Hematopoietic multipotent progenitor cell (in vitro differentiated cells): ENCODE measurements at places on chromosomes 16 and 17.

DNA sequence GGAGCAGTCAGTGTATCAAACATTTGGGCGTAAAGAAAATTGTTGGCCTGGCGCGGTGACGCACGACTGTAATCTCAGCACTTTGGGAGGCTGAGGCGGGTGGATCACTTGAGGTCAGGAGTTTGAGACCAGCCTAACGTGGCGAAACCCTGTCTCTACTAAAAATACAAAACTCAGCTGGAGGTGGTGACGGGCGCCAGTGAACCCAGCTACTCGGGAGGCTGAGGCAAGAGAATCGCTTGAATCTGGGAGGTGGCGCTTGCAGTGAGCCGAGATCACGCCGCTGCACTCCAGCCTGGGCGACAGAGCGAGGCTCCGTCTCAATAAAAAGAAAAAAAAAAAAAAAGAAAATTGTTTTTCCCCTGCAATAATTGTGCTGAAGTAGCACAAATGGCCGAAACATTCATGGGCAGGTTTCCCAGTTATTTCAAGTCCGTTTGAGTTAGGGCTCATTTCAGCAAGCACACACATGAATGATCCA lies 1.4 kb downstream of the GCSH start:
- DNase-seq = no peak

- DNase-seq = peak; percentile 65
Measured at GRCh38 chr17:81291662-81292061, 3.4 kb downstream of the SLC38A10 start.

DNA sequence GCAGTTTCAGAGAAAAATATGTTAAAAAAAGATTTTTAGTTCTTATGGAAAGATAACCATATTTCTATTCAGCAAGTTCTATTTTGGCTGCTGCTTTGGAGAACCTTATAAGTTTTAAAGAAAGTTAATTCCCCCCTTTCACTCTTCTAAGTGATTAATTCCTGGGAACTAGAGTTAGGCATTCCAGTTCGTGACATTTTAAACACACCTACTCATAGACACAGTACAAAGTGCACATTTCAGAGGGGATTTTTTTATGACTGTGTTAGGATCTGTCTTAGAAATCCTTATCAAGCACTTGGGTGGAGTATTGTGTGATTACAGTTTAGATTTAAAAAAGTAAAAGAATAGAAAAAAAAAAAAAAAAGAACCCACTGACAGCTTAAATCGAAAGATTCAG lies 3.5 kb upstream of the CDH11 start:
- no peak for DNase-seq

GRCh38 chr16:4320571-4321137 lies 4.8 kb downstream of the GLIS2 start:
- no peak for DNase-seq

- DNase-seq = peak; percentile 14
Measured at GRCh38 chr17:37475731-37476420, 13.8 kb upstream of the DUSP14 start.

GRCh38 chr17:66799849-66800537 lies 34.9 kb upstream of the CACNG5 start:
- no peak for DNase-seq
